ENCODE measurements at places on chromosomes 11 and 22. TPM values are rescaled to one million over a fixed set of nuclear protein-coding genes. Genes with fewer than 3 reads are reported as not detected.

The RASL10A gene
- 1.9 TPM for total RNA-seq

The DCUN1D5 gene
- 19.7 TPM for total RNA-seq

The MPZL2 gene
- 53.3 TPM for total RNA-seq

The NTM gene
- 16.1 TPM for total RNA-seq

The CDC45 gene
- total RNA-seq: 0.71 TPM

The TRPC6 gene
- total RNA-seq: 2.7 TPM

The DERL3 gene
- total RNA-seq: 0.95 TPM

The LMNTD2 gene
- 0.56 TPM for total RNA-seq

The CYTH4 gene
- 20.7 TPM for total RNA-seq

The GGT5 gene
- total RNA-seq: 123 TPM

The LIF gene
- total RNA-seq: 2.6 TPM

The CALCA gene
- not detected for total RNA-seq

The SPTBN2 gene
- 4.2 TPM for total RNA-seq

The CHADL gene
- 1.9 TPM for total RNA-seq

The CARNS1 gene
- 1.6 TPM for total RNA-seq

The DEFB131B gene
- total RNA-seq: not detected

The ACCSL gene
- total RNA-seq: not detected

The BRSK2 gene
- total RNA-seq: 0.81 TPM

The OR8A1 gene
- not detected for total RNA-seq

The OR4A16 gene
- total RNA-seq: not detected

The OR52H1 gene
- 0.24 TPM for total RNA-seq

The HOATZ gene
- total RNA-seq: not detected

The CDKN1C gene
- total RNA-seq: 23.6 TPM

The CYB5R2 gene
- 5.0 TPM for total RNA-seq

The CBLIF gene
- not detected for total RNA-seq

Data from posterior vena cava (tissue), 2 donors.